ENCODE measurements at places on chromosomes 2 and 18.

GRCh38 chr2:151651274-151651673 is 83.0 kb downstream of the NEB start:
- no peak for DNase-seq

GRCh38 chr18:13889671-13890070 is 25.7 kb downstream of the MC2R start:
- no peak for DNase-seq

DNA sequence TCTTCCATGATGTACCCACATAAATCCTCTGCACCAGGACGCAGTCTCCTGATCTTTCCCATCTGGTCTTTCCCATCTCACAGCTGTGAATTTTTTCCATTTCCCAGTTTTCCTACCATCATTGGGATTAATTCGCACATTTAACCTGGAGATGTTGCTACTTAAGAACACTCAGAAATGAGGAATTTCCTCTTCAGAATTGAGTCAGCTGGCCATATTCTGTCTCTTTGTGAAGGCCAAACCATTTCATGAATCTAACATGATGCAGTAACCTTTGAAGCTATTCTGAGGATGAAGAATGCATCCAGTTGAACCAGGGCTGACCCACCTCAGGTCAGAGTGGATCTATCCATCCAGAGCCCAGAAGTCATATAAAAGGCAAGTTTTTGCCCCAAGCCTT is 326.8 kb downstream of the SETBP1 start:
- DNase-seq: no peak

DNA sequence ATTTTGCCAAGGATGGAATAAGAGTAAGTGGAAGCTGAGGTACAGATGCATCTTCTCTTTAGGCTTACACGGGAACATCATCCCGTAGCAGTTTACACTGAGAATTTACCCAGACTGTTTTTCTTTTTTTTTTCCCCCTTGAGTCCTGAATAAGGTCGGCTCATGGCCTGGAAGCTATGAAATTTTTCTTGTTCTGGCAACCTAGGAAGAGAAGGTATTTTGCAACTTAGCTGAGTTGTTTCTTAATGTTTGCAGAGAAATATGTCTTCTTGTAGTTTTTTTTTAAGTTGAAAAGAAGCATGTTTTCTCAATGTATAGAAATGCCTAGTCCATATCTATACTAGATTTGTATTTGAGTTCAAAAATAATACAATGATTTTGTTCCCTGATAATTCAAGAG is 712.5 kb downstream of the TDRD15 start:
- DNase-seq: no peak

DNA sequence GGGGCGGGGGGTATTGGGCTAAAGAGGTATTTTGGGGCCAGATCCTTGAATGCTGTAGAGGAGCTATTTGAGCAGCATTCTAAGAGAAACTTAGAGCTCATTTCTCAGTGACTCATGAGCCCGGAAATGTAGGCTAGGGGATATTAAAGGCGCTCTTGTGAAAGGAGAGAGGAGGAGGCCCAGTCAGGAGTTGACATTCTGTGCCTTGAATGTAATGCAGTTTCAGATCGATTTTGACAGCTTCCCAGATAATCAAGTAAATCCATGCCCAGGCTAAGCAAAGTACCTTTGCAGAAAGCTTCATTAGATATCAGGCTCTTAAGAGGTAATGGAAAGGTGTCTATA is 1.5 kb downstream of the CAB39 start:
- DNase-seq: peak; percentile 26

DNA sequence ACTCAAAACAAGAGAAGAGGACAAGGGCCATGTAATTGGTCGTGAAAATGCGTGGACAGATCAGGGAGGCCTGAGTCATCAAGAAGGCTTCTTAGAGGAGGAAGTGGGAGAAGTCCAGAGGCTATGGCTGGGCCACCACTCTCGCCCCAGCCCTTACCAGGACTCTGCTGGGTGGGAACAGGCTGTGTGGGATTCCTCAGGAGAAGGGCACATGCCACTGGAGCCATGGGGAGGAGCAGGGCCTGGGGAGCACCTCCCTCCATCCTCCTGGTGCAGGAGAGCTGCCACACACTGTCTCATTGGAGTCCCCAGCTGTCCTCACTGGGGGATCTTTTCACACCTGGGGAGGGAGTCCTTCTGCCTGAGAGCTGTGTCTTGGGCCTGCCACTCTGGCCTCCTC is 9.4 kb upstream of the RALB start:
- DNase-seq: no peak

GRCh38 chr2:236820763-236821344 is 251.2 kb downstream of the ACKR3 start:
- DNase-seq: no peak

DNA sequence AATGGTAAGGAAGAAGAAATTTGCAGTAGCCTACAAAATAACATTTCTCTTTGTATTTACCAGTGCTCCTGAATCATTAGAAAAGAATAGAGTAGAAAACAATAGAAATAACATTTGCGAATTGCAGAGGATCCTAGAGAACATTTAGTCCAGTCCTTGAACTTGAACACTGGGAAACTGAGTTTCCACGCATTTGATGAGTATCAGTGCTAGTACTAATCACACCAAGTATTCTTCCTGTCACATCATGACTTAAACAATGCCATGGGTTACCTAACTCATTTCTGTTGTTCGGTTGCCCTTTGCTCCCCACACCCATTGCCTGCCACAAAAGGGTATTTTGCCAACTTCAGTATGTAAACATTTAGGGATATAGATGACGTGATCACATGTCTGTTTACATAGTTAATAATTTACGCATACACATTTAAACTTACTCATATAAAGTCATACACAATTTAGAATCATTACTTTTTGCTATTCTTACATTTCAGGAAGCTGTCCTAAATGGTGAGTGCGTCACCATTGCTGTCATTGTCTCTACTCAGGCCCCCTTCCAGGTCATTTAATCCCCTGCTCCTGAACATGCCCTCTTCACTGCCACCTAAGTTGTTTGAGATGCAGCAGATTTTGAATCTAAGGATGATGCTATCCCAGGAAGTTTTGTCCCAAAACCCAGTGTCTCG is 42.3 kb downstream of the CRIM1 start:
- DNase-seq: no peak
